ENCODE measurements at places on chromosomes 12 and 14.

DNA sequence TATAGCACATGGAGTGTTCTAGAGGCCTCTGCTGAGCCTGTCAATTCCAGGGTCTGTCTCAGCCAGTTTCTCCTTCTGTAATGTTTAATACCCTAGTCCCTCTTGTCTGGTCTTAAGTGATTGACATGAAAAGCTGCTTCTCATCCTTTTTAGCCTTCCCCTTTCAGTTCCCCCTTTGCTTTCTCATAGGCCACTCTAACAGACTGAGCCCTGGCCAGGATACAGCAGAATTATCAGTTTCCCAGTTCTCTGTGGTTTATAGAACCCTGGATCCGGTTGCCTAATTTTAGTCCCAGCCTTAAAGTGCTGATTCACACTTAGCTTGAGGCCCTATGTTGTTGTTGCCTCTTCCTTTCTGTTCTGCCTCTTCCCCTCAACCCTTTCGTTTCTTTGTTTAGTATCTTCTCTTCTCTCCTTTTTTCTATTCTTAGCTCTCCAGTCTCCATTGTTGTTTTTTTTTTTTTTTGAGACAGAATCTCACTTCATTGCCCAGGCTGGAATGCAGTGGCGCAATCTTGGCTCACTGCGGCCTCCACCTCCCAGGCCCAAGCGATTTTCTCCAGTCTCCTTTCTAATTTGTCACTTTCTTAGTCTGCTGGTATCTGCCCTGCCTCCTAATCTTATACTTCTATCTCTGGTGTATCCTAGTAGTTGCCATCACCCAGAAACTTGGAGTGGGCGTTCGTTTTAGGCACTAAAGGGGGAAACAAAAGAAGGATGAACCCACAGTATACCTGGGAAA is 2.9 kb upstream of the BIN2 start:
- no peak for DNase-seq

GRCh38 chr12:118900993-118901392 is 80.3 kb upstream of the SRRM4 start:
- DNase-seq, result no peak

DNA sequence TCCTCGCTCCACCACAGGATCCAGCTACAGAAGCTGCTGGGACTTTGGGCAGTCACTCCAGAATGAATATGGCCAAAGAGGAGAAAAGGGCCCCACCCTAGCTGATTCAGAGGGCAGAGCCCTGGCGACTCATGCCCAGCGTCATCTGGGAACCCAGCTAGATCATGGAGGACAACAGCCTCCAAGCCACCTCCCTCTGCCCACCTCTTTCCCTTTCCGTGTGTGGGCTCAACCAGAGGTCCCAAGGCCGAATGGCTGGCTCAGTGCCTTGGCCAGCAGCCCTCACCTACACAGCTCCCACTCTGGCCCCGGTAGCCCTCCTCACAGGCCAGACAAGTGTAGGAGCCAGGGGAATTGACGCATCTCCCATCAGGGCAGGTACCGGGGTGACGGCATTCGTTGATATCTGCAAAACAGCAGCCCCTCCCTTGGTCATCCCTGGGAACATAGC is 17.4 kb downstream of the ISCA2 start:
- no peak for DNase-seq

DNA sequence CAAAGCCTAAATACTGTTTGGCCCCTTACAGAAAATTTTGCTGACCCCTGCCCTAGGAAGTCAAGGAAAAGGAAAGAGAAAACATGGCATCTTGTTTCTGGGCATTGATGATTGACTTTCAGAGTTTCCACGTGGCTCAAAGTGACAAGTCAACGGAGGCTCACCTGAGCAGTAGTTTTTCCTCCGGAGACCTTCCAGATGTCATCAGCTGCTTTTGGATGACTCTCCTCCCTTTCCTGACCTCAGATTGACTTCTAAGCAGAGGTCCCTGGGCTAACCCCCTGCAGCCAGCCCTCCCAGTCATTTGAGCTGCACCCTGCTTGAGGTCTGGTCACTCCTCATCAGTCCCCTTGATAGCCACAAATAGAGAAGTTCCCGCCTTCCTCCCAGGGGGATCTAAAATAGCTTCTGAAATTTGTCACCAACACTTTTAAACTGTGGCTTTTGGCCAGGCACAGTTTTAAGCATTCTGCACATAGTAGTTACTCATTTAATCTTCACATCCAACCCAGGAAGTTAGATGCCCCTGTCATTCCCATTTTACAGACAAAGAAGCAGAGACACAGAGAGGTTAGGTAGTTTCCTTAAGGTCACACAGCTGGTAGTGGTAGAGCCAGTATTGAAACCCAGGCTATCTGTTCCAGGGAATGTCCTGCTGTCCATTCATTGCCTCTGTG is 143.4 kb downstream of the CHST11 start:
- no peak for DNase-seq

GRCh38 chr14:74516451-74517160 is 23.0 kb downstream of the ISCA2 start:
- DNase-seq, result no peak

DNA sequence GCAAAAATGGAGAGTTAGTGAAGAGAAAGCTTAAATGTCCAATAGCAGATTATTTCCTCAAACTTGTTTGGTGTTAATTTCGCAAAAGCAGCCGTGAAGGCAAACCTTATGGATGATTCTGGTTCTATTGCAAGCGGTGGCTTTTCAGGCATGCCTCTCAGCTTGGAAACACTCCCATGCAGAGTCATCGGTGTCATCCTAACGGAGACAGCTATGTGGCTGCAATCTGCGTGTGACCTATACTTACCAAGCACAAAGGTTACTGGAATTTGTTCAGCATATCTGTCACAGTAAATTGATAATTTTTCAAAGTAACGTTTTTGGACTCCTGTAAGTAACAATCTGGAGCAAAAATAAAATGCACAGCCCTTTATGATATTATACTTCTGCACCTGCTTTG is 5.0 kb downstream of the BEST3 start:
- no peak for DNase-seq

DNA sequence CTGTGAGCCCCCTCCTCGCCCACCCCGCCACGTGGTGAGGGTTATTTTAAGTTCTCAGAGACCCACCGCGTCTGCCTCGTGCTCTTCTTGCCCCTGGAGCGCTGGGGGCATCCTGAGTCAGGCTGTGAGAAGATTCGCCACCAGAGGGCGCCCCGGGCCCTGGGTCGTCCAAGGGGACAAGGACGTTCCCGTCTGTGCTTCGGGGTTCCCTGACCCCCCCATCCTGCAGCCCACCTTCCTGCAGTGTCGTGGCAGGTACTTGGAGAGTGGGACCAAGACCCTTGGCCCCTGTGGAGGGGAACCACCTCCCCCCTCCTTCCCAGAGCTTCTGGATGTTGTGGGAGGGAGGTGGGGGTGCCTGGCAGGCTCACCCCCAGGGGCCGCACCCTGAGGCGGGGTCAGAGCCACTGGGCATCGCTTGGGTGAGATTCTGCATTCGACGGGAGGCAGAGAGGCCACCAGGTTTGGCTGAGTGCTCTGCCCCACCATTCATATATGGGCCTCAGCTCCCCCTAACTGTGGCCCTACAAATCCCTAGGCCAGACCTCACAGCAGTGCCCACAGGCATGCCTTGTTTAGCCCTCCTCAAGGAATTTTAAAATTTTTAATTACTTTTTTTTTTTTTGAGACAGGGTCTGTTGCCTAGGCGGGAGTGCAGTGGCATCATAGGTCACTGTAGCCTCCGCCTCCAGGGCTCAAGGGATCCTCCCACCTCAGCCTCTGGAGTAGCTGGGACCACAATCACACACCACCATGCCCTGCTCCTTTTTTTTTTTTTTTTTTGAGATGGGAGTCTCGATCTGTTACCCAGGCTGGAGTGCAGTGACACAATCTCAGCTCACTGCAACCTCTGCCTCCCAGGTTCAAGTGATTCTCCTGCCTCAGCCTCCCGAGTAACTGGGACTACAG is 17.0 kb downstream of the RHOF start:
- DNase-seq, result no peak

DNA sequence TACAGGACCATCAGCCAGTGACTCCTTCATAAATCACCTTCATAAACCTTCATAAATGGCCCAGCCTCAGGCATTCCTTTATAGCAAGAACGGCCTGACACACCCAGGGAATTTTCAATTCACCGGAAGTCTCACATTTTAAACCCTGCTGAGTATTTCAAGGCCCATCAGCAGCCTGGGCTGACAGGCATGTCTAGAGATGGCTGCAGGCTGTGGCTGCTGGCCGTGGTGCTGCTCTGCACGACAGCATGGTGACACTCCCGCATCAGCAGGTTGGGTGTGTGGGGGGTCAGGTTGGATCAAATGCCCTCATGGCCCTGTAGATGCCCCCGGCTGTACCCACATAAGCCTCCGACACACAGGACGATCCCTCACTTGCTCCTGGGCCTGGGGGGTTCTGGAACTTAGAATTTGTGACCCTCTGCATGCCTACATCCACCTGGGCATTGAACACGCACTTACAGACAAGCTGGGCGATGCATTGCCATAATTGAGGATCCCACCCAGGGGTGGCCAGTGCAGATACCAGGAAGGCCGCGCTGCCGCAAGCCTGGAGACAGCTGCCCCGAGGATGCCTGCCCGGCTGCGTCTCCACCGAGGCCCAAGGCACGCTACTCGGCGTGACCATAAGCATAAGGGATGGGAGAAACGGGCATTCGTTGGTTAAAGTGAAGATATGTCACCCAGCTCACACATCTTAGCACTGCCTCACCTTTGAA is 124.3 kb downstream of the PIWIL1 start:
- no peak for DNase-seq

DNA sequence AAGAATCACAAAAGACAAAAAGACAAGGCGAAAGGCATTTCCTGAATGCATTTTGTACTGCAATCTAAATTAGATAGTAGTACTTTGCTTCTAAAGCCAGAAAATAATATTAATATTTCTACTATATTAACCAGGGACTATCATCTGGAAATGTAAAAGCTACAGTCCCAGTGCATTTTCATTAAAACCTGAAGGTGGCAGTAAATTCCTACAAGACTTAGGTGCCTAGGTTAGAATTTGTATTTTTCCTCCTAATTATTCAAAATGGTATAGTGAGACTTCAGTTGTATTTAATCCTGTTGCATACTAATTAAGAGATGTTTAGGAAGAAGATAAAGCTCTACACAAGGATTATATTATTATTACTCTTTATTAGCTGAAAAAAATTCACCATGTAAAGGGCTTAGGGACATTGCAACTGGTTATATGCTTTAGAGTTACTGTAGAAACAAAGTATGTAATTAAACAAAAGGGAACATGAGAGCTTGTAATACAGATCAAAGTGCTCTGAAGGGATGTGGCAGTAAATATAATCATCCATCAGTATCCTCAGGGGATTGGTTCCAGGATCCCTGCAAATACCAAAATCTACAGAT is 53.6 kb downstream of the BRMS1L start:
- no peak for DNase-seq

DNA sequence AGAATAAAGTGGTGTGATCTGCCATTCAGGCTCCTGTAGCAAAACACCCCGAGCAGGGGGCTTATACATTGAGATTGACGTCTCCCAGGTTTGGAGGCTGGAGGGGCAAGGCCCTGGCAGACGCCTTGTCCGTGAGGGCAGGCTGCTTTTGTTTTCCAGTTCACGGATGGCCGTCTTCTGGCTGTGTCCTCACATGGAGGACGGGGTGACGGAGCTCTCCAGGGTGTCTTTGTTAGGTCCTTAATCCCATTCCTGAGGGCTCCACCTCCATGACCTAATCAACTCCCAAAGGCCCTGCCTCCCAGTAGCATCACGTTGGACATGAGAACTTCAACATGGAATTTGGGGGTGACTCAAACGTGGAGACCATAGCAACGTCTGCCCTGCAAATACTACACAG is 147.7 kb downstream of the KIF26A start:
- DNase-seq, result no peak

- no peak for DNase-seq
Observed at GRCh38 chr12:19440019-19440858, 947 bp downstream of the AEBP2 start.

DNA sequence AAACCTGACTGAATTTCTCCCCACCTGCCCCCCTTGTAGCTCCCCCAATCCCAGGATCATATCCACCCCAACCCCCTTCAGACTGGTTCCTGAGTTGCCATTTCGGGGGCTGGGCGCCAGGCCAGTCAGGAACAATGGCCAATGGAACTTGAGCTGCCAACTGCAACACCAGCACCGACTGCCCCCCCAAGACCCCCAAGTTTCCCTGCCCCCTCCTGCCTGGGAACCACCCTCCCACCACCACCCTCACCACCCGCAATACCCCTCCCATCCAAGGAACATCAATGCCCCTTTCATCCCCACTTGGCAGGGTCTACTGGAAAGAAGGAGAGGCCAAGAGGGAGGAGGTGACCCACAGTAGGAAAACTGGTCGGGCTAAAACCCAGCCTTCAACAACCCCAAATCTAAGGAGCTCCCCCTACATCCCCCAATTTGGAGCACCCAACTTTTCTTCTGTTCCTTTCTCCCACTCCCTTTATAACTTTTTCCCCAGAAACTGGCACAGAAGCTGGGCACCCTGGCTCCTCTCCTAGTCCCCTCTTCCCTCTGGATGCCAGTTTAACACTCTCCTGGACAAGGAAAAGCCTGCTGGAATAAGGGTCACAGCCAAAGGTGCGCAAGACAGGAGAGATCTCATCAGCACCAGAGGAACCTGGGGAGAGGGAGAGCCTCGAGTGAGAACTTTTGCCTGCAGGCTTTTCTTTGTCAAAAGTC is 1.6 kb upstream of the NDRG2 start:
- no peak for DNase-seq

DNA sequence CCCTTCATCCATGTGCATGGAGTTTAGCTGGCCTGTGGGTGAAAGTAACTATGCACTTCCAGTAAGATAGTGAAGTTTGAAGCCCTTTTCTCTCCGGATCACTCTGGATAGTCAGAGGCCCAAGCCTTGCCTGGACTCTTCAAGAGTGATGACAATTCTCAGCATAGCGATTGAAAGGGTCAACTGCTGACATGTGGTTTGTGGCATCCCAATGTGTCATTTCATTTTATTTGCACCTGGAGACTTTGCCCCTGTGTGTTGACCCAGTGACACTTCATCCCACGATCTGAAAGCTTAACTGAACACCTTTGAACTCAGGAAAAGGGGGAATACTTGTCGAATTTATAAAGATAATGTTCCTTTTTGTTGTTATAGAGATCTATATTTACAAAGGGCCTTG is 711.9 kb upstream of the TMEM132C start:
- no peak for DNase-seq

DNA sequence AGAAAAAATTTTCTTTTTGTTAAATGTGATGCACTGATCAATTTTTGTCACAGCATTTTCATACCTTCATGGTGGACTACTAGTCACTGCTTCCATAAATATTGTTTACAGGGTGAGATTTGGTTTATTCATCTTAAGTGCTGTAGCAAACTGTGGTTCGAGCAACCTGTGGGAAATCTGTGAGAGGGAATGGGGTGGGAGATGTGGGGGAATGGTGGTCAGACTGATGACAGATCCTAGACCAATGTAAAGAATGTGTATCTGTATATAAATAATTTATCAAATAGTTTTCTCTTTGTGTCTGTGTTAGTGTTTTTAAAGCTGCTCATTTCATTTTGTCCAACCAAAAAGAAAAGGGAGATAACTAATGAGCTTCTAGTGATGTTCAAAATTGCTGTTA is 26.7 kb downstream of the CSRP2 start:
- no peak for DNase-seq

GRCh38 chr14:80202888-80203562 is 8.3 kb downstream of the DIO2 start:
- no peak for DNase-seq

GRCh38 chr12:32692358-32692757 is 13.3 kb downstream of the DNM1L start:
- no peak for DNase-seq

- no peak for DNase-seq
Observed at GRCh38 chr12:47896633-47897032, 8.2 kb downstream of the VDR start.

GRCh38 chr12:11834104-11834812 is 184.8 kb downstream of the ETV6 start:
- no peak for DNase-seq

All from NCI-H1436 treated with DMSO at 0.1 percent for 48 hours (cell line).